ENCODE measurements at places on chromosomes 5 and 9. TPM values are rescaled to one million over a fixed set of nuclear protein-coding genes. Genes with fewer than 3 reads are reported as not detected.

GRCh38 chr5:75148051-75148450 lies 88.6 kb downstream of the ANKRD31 start:
- no peaks in the 10 kb centered on the region for H3K4me1 ChIP-seq
- H3K27me3 ChIP-seq: no peaks in the 10 kb centered on the region
- no peak overlapping the region for H3K27ac ChIP-seq
- H3K4me3 ChIP-seq: no peak overlapping the region

Gene PTBP3
- total RNA-seq: 75.1 TPM

GRCh38 chr9:37201581-37201980 lies 81.2 kb downstream of the ZCCHC7 start:
- H3K4me1 ChIP-seq: peaks cover 11% of the 10 kb centered on the region
- no peak overlapping the region for H3K27ac ChIP-seq
- peaks cover 5% of the 10 kb centered on the region for H3K36me3 ChIP-seq
- no peaks in the 10 kb centered on the region for H3K27me3 ChIP-seq
- no peak for DNase-seq
- no peak overlapping the region for H3K4me3 ChIP-seq

- no peaks in the 10 kb centered on the region for H3K36me3 ChIP-seq
- H3K27me3 ChIP-seq: no peaks in the 10 kb centered on the region
- no peak overlapping the region for H3K4me3 ChIP-seq
- no peaks in the 10 kb centered on the region for H3K4me1 ChIP-seq
- peak; percentile 67 for DNase-seq
Observed at GRCh38 chr9:115952430-115953292, 200.9 kb upstream of the PAPPA start.

- no peaks in the 10 kb centered on the region for H3K27me3 ChIP-seq
- H3K36me3 ChIP-seq: no peaks in the 10 kb centered on the region
- no peak overlapping the region for H3K27ac ChIP-seq
- H3K4me3 ChIP-seq: no peak overlapping the region
Observed at GRCh38 chr9:70760228-70760627, 345.8 kb upstream of the KLF9 start.

Gene SLCO6A1
- not detected for total RNA-seq

DNA sequence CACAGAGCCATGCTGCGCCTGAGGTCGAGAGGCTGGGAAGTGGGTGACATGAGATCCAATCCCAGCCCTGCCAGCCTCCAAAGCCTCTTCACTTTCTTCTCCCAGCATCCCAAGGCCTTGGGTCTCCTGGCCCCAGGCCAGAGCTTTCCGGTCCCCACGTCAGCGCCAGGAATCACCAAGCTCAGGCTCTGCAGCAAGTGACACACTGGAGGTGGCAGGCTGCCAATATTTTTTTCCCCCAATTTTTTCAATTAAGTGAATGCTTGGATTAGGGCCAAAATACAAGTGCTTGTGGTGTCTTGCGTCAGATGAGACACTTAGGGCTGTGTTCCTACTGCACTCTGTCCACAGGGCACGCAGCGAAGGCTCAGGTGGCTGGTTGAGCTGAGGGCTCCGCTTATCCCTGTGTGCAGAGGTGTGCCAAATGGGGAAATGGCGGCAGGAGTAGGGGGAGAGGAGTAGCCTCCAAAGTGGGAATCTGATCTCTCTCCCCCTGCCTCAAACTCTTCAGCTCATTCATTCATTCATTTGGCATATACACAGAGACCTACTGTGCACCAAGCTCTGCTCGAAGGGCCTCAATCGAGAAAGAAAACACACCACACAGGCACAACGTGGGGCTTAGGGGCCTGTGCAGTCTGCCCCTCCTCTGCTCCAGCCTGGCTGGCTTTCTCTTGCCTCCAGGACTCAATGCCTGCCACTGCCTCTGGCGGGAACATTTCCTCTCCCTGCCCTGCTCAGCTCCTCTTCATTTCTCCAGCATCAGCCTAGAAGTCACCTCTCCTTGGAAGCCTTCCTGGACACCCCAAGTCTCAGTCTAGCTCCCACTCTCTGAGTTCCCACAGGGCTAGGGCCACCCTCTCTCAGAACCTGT lies 16.6 kb downstream of the SH3PXD2B start:
- no peaks in the 10 kb centered on the region for H3K36me3 ChIP-seq
- H3K27ac ChIP-seq: no peak overlapping the region
- peak; percentile 94 for DNase-seq
- H3K27me3 ChIP-seq: no peaks in the 10 kb centered on the region
- H3K4me1 ChIP-seq: peaks cover 2% of the 10 kb centered on the region

DNA sequence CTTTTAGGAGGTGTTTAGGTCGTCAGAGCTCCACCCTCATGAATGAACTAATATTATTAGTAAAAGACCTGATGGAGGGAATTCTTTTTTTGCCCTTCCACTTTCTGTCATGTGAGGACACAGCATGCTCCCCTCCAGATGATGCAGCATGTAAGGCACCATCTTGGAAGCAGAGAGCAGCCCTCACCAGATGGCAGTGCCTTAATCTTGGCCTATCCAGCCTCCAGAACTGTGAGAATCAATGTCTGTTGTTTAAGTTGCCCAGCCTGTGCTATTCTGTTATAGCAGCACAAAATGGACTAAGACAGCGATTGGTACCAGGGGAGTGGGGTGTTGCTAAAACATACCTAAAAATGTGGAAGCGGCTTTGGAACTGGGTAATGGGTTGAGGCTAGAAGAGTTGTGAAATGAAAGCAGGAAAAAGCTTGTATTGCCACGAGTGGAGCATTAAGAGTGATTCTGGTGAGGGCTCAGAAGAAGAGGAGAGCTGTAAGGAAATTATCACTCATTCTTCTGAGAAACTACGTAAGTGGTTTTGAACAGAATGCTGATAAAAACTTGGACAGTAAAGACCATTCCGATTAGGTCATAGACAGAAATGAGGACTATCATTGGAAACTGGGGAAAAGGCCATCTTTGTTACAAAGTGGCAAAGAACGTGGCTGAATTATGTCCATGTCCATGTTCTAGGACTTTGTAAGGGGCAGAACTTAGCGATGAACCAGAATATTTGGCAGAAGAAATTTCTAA lies 28.6 kb downstream of the PTPDC1 start:
- H3K4me3 ChIP-seq: no peak overlapping the region
- H3K36me3 ChIP-seq: peaks cover 5% of the 10 kb centered on the region
- no peaks in the 10 kb centered on the region for H3K4me1 ChIP-seq
- no peak overlapping the region for H3K27ac ChIP-seq
- no peak for DNase-seq

Gene RGMB
- 21.2 TPM for total RNA-seq

DNA sequence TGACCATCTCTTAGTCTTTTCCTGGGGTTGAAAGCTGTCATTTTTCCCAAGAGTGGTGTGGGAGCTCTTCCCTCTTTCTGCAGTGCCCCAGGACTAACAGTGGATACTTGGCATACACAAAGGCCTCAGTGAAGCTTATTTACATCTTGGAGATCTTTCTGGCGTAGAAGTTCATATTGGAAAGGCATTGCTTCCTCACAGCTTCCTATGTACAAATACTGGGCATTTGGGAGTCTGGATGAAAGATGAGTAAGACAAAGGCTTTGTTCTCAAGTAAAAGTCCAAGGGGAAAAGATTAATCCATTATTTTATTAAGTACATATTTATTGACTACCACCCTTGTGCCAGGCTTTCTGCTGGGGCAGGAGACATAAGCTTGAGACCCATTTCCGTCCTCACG lies 22.0 kb downstream of the MAP3K1 start:
- peak overlapping the region; percentile 52 for H3K27ac ChIP-seq
- peak; percentile 69 for DNase-seq
- peaks cover 20% of the 10 kb centered on the region for H3K4me1 ChIP-seq
- H3K36me3 ChIP-seq: no peaks in the 10 kb centered on the region
- H3K4me3 ChIP-seq: no peak overlapping the region

- no peak overlapping the region for H3K4me3 ChIP-seq
- no peaks in the 10 kb centered on the region for H3K27me3 ChIP-seq
- no peak for DNase-seq
- no peak overlapping the region for H3K27ac ChIP-seq
Observed at GRCh38 chr9:95095641-95096355, 221.7 kb downstream of the FANCC start.

DNA sequence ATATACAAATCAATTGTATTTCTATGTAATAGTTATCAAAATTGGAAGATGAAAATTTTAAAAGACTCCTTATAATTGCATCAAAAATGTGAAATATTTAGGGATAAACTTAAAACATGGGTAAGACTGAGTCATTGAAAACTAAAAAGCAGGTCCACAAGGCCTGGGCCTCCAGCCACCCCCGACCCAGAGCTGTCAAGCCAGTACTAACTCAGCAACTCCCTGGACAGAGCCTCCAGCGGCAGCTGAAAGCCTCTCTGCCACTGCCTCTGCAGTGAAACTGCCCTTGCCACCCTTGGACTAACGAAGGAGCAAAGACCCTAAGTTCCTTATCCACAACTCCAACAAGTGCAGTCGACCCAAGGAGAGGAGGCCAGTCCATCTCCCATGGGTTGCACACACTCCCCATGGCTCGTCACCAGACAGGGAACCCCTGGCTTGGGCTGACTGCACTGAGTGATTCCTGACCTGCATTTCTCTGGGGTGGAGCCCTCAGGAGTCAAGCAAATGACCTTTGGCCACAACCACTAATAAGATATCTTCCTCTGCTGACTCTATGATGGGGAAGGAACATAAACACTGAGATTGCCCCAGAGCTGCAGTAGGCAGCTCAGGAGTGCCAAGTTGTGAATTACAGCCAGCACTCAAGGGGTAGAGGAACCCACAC lies 20.5 kb downstream of the PTGER4 start:
- H3K27ac ChIP-seq: no peak overlapping the region
- no peaks in the 10 kb centered on the region for H3K36me3 ChIP-seq
- no peak overlapping the region for H3K4me3 ChIP-seq
- no peaks in the 10 kb centered on the region for H3K4me1 ChIP-seq
- no peaks in the 10 kb centered on the region for H3K27me3 ChIP-seq

DNA sequence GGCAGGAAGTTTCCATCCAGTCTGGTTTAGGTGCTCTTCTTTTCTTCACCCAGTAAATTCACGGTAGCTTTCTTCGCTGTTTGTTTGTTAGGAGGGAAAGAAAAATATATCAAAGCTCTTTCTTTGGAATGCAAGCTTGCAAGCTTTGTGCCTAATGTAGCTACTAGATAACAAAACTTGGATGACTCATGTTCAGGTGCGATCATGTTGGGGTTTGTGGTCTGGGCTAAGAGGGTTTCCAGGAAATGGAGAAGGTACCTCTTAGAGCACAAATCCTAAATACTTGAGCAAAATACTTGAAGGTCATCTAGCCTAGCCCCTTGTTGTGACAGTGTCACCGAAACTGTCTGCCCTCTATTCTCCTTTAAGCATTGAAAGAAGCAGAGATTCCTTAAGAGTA lies 17.7 kb downstream of the SRP19 start:
- H3K27ac ChIP-seq: no peak overlapping the region
- H3K4me1 ChIP-seq: no peaks in the 10 kb centered on the region
- H3K27me3 ChIP-seq: no peaks in the 10 kb centered on the region
- peaks cover 13% of the 10 kb centered on the region for H3K36me3 ChIP-seq
- DNase-seq: no peak
- H3K4me3 ChIP-seq: no peak overlapping the region

- H3K27me3 ChIP-seq: peaks cover 5% of the 10 kb centered on the region
- no peaks in the 10 kb centered on the region for H3K36me3 ChIP-seq
- no peak overlapping the region for H3K4me3 ChIP-seq
Observed at GRCh38 chr9:122172131-122172530, 12.4 kb downstream of the MORN5 start.

All from lung (tissue), 17 donors.